ENCODE measurements at places on chromosomes 6 and 20. TPM values are rescaled to one million over a fixed set of nuclear protein-coding genes. Genes with fewer than 3 reads are reported as not detected.
A peak's percentile ranks its signal among the peaks of the same experiment; 100 is the strongest.

DNA sequence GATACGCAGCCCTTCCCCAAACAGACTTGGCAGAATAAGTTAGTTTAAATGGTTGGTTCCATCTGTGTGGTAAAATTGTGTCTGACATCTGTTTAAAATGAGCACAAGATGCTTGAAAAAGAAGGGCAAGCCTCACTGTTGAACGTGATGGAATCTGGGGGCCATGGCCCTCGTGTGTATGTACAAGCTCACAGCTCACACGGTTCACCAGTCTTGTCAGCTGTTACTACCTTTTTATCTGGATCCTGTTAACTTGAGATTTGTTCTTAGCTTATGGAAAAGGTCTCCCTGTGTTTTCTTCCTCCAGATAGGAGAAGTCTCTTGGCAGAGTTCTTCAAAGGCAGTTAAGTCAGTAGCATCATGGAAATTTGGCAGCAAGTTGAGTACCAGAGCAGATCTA lies 270.6 kb downstream of the KHDC1L start:
- DNase-seq: no peak

DNA sequence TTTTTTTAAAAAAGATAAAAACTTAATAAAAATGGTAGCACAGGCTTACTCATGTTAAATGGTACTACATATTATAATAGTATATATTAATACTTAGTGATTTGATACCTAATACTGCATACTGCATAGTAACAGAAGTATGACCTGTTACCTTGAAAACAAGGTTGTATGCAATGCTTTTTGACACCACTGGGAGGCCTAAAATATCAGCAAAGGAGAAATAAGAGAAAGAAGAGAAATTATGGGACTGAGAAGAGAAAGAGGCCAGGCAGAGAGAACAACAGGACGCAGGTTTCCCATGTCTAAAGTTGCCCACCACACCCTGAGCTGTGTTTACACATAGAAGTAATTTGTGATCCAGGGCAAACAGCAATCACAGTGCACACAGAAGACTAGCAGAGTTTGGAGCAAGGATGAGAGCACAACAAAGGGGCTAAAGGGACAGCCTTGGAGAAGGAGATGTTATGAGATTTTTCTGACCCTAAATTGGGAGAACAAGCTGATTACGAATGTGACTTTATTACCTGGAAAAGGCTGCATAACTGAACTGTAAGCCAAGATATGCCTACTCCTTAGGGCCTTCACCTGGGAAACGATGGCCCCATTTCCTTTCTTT lies 73.2 kb downstream of the ROS1 start:
- DNase-seq: no peak

DNA sequence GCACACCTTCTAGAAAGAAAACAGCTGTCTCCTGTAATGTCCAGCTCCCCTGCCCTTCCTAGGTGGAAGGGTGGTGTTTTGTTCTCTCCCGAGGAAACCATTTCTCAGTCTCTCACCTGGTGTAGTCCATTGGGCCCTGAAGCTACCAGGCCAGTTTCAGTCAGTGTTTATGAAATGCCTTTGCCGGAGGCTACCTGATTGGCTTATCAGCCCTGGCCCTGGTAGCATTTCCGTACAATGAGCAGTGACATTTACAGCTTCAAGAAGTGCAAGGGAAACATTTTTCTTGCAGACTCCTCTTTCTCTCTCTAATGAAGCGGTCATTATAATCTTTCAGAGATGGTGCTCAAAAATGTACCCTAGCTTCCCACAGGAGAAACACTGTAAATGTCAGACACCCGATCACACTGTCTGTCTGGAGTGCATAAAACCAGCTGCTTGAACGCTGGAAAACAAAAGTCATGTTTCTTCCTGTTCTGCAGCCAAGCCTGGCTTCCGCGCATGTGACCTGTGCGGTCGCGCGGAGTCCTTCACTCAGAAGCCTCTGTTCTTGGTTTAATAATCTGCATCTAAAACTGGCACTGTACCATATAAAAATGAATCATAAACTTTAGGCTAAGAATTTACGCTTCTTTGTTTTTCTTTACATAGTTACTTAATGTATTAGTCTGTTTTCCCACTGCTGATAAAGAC lies 28.4 kb upstream of the SAYSD1 start:
- no peak for DNase-seq

DNA sequence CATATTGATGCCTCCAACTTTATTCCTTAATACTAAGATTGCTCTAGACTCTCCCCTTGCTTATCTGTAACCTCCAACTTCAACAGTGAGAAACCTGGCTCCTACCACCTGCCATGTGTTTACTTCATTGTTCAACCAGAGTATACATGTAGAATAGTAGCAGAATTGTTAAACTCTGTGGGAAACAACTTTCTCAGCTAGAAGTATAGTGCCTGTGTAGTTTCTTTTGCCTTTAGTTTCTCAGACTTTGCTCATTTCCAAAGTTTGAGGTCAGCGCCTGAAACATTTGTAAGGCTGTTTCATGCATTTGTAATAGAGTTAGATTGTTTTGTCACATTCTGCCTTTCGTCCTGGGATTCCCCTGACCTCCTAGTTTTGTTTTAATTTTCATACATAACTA lies 34.9 kb upstream of the HECA start:
- DNase-seq: no peak

The BPI gene
- total RNA-seq: not detected

DNA sequence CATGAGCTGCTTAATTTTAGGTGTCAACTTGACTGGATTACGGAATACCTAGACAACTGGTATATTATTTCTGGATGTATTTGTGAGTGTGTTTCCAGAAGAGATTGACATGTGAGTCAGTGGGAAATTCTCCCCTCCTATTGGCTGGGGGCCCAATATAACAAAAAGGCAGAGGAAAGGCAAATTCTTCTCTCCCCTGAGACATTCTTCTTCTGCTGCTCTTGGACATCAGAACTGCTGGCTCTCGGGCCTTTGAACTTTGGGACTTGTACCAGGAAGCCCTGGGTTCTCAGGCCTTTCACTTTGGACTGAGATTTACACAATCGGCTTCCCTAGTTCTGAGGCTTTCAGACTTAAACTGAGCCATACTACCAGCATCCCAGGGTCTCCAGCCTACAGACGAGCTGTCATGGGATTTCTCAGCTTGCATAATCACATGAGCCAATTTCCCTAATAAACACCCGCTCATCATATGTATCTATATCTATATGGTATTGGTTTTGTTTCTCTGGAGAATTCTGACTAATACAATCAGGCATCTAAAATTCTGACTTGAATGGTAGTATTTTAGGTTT lies 7.6 kb upstream of the BTN3A3 start:
- no peak for DNase-seq

GRCh38 chr20:40767615-40767924 lies 78.5 kb upstream of the MAFB start:
- no peak for DNase-seq

GRCh38 chr6:112717401-112717800 lies 370.3 kb downstream of the RFPL4B start:
- no peak for DNase-seq

- DNase-seq: no peak
Measured at GRCh38 chr6:128409003-128409402, 111.4 kb downstream of the PTPRK start.

- no peak for DNase-seq
Measured at GRCh38 chr6:70998148-70998547, 41.3 kb upstream of the B3GAT2 start.

GRCh38 chr6:88704980-88705379 lies 258.4 kb downstream of the RNGTT start:
- DNase-seq: no peak

The SLC17A3 gene
- total RNA-seq: not detected

DNA sequence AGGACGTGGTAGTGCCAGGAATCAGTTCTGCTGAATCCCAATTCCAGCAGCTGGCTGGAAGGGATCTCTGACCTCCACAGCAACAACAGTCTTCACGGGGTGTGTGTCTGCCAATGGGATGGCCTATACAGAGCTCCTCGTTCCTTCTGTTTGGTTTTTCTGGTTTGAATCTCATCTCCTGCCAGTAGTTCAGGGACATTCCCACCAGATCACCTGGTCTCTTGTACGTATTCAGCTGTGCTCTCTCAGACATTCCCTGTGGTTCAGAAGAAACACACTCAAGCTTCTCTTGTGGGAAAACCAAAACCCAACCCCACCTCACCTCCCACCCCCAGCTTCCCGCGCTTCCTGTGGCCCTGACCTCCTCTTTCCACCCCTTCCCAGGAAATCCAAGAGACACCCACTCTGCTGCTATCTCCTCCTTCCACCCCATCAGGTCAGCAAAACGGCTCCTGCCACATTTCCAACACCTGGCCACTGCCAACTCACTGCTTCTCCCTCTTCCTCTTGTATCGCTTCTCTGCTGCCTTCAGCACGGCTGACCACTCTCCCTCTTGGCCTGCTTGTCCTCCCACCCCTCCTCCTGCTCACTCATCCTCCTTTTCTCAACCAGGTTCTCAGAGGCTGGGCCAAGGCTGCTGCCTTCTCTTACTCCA lies 63.3 kb upstream of the PTGIS start:
- no peak for DNase-seq

DNA sequence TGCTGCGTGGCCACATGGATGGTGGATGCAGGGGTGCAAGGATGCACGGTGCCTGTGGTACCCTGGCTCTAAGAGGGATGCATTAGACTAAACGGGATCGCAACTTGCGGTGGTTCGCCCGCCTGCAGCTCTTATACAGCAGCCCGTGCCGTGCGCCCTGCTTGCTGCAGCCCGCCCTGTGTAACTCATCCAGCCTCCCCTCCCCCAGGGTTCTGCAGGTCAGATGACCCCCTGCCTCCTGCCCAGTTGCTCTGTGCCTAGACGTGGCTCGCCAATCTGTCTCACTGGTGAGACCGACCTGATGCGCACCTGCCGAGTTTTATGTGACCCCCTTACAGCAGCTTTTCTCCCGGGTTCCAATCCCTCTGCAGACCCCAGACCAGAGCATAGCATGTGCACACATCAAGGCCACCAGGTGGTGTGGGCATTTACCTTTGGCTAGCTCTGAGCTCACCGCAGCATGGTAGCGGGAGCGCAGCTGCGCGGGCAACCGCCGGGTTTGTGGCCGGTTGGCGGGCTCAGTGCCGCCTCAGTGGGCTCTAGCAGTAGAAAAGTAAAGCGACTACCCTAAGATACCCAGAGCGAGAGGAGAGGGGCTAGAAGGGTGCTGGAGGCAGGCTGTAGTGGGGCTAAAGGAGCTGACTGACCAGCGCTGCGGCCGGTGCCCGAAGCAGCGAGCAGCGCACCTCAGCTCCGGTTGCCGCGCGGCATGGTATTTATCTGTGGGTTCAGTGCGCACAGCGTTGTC lies 693 bp upstream of the GNAS-AS1 start:
- DNase-seq: peak; percentile 87

- DNase-seq: no peak
Measured at GRCh38 chr20:51831866-51832265, 29.5 kb upstream of the SALL4 start.

The WFDC5 gene
- total RNA-seq: not detected

The GPR6 gene
- total RNA-seq: not detected

The JPH2 gene
- total RNA-seq: 5.6 TPM

The TTK gene
- total RNA-seq: 0.58 TPM

DNA sequence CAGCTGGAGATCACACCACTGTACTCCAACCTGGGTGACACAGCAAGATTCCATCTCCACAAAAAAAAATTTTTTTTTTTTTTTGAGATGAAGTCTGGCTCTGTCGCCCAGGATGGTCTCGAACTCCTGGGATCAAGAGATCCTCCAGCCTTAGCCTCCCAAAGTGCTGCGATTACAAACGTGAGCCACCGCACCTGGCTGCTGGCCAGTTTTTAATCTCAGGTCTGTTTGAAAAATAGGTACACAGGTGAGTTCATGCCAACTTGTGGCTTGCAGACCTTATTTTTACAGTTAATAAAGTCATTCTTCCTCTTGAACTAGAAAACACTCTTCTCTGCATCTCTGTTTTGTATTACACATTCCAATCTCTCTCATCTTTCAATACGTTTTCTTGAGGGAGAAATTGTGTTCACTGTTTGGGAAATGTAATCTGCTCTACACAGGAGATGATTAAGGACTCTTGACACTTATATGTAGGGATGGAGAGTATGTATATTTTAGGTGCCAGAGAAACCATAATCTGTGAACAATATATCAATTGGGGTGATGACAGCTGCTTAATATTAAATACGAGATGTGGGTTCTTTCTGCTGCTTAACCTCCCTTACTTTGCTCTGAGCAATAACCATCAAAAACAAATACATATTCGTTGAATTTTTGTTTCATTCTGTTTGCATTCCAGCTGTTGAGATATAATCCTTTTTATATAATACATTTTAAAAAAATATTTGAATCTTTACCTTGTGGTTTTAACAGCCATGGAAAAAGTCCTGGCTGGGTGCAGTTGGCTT lies 17.7 kb upstream of the RIPOR3 start:
- no peak for DNase-seq

The SIM1 gene
- total RNA-seq: not detected

DNA sequence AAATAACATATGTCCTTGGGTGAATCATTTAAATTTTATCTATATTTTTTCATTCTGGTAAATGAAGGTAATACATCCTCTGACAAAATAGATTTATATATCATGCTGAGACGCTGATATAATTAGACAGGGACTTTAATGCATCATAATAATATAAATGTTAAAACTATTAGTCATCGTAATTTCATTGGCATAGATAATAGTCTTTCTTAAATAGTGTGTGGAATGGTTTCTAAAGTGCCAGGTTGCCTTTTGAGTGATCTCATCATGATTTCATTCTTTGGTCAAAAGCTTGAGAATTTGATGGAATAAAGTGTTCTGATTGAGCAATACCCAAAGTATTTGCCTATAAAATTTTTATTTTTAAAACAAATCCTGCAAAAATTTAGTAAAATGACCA lies 43.2 kb upstream of the BMP5 start:
- no peak for DNase-seq

GRCh38 chr6:17179530-17180073 lies 77.8 kb downstream of the STMND1 start:
- no peak for DNase-seq

- DNase-seq: no peak
Measured at GRCh38 chr6:138512609-138513008, 13.3 kb upstream of the NHSL1 start.

- no peak for DNase-seq
Measured at GRCh38 chr6:167733740-167734661, 92.7 kb upstream of the AFDN start.

The TMEM74B gene
- total RNA-seq: 0.42 TPM

GRCh38 chr20:20740541-20740940 lies 28.1 kb upstream of the RALGAPA2 start:
- DNase-seq: no peak

The LY6G5C gene
- 1.9 TPM for total RNA-seq

- DNase-seq: no peak
Measured at GRCh38 chr6:96509281-96509680, 12.3 kb upstream of the UFL1 start.

The TRIM31 gene
- total RNA-seq: not detected

The MMS22L gene
- 6.0 TPM for total RNA-seq

The PLG gene
- total RNA-seq: not detected

Measured in mesenteric fat pad (tissue), 1 donor.